HCEC 1CT (cell line): ENCODE measurements at places on chromosomes 5 and 9.

DNA sequence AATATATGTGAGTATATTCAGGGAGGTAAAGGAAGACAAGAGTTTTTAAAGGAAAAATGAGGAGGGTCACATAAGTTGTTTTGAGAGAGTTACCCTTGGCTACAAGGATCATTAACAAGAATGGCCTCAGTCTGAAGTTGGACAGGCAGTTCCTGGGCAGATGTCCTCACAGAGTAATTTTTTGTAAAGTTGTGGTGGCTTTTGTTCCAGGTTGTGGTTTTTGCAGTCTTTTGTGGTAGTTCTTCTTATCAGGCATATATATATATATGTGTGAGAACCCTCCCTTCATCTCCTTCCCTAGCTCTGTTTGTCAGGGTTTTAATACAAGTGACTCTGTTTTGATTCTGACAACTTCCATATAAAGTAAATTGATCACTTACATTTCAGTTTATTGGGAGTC lies 60.0 kb downstream of the CSNK1G3 start:
- DNase-seq = no peak

GRCh38 chr9:113187929-113188595 lies 33.0 kb downstream of the FKBP15 start:
- DNase-seq = peak; percentile 97

GRCh38 chr5:122581629-122582028 lies 193.3 kb upstream of the SNX2 start:
- DNase-seq = no peak

- no peak for DNase-seq
Measured at GRCh38 chr5:107322936-107323335, 347.8 kb downstream of the EFNA5 start.

GRCh38 chr9:99237356-99237755 lies 15.3 kb downstream of the SEC61B start:
- DNase-seq = no peak

DNA sequence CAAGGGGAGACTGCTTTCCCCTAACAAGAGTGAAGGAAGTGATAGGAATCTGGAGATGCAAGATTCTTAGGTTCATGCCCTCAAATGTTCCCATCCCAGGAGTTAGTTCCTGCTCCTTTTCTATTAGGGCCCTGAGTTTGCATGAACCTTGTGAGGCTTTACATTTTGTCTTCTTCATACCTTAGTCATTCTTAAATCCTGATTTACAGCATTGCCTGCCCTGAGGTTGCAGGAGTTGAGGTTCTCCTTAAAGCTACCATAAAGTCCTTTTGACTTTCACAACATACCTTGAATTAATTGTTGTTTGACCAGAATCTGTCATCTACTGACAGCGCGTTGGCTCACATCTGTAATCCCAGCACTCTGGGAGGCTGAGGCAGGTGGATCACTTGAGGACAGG lies 151.5 kb upstream of the ABCA1 start:
- DNase-seq = no peak

DNA sequence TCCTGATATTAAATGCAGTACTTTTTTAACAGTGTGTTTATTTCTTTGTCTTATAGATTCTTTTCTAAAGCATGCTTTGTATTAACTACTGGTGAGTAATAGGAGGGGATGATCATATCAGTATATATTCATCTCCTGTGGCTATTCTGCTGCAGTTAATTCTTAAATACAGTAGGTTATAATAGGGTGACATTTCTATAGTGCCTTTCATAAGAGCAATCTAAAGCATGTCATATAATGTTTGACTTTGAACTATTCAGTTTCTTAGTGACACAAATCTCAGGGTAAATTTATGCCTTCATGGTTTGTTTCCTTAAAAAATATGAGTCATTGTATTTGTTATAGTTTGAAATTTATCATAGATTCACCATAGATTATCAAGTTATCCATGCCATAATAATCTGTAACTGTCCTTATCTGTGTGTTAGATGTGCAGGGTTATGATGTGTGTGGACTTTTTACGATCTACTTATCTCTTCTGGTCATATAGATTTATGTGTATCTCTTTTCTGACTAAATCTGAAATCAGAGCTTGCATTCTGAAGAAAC lies 1019.5 kb downstream of the NR2F1-AS1 start:
- DNase-seq = peak; percentile 35

DNA sequence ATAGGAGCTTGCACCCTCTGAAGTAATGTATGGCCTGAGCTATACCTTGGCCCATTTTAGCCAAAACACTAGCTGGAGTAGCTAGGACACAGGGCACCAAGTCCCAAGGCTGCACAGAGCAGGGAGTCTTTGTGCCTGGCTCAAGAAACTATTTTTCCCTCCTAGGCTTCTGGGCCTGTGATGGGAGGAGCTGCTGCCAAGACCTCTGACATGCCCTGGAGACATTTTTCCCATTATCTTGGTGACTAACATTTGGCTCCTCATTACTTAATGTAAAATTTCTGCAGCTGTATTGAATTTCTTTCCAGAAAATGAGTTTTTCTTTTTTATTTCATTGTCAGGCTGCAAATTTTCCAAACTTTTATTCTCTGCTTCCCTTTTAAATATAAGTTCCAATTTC lies 1099.2 kb downstream of the CDH18 start:
- no peak for DNase-seq

DNA sequence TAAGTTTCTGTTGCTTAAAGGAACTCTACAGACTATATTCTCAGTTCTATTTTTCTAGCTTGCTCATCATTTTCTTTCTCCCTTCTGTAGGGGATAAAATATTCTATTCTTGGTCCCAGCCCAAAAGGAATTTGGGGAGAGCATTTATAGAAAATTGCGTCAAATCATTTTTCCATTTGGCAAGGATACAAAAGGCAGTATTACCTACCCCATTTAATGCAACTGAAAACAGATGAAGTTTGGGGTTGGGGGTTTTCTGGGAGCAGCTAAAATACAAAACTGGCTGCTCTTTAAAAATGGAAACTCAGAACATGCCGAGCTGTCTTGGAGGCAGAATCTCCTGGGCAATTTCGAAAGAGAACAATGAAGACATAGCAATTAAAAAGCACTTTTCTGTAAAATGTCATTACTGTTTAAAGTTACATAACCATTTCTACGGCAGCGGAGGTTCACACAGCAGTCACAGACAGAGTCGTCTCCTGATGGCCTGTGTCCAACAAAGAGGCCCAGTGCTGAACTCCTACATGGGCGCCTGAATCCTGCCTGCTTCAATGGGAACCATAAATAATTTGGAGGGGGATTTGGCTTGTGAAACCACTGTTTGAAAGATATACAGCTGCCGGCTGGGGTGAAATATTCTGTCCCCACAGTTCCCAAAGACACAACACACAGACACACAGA lies 152.4 kb downstream of the BRINP1 start:
- DNase-seq = no peak

DNA sequence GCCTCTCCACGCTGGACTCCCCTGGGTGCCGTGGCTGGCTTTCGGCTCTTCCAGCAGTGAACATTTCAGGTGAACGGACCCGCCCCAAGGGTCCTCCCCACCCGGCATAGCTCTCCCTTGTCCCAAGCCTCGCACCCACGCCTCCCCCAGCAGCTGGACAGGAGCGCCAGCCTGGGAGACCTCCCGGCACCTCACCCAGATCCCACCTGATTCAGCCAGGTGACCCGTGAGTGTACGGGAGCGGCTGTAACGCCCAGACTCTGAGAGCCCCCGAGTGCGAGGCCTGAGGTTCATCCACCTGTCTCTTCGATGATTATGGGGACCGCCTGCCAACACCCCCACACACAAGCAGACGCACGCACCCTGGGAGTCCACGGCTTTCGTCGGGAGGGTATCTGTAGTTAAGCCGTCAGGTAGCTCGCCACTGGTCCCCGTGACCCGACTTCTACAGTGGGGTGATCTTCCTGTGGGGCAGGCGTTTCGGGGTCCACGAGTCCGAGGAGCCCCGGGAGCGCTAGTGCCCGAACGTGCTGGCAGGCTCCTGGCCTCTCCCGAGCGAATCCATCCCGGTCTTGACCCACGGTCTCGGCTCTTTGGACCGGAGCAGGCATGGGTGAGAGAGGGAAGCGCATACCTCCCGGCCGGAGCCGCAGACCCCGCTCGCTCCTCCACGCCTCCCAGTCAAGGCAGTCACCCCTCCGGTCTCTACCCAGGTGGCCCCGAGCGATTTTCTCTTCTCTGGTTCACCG lies 14.9 kb downstream of the TRIM7 start:
- no peak for DNase-seq

DNA sequence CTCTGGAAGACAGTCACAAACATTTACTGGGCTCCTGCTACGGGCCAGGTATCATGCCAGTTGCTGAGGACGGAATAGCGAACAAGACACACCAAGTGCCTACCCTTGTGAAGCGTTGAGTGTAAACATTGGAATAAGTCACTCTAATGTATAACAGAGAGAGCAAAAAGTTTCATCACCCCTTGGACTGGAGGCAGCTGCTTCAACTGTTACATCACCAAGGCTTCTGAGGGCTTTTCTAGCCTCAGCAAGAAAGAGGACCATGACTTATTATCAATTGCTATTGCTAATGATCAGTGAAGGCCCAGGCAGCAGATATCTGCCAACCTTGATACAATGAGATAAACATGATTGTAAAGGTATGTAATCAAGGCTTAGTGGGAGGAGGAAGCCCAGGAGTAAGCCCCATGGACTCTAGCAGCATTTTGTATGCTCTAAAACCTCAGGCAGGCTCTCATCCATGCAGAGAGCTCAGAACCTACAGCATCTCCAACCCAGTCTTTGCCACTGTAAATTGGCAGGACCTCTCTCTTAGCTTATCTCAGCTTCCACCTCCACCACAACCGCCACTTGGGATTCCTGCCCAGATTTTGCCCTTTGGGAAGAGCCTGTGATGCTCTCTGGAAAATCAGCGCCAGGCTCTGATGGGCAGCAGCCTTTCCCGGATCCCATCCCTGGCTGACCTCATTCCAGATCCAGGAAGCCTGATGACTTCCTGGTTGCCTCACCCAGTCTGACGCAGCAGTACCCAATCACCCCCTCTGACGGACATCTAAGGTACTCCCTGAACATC lies 54.5 kb downstream of the ADAM19 start:
- peak; percentile 30 for DNase-seq

GRCh38 chr5:41871852-41872251 lies 1.6 kb upstream of the OXCT1 start:
- no peak for DNase-seq

DNA sequence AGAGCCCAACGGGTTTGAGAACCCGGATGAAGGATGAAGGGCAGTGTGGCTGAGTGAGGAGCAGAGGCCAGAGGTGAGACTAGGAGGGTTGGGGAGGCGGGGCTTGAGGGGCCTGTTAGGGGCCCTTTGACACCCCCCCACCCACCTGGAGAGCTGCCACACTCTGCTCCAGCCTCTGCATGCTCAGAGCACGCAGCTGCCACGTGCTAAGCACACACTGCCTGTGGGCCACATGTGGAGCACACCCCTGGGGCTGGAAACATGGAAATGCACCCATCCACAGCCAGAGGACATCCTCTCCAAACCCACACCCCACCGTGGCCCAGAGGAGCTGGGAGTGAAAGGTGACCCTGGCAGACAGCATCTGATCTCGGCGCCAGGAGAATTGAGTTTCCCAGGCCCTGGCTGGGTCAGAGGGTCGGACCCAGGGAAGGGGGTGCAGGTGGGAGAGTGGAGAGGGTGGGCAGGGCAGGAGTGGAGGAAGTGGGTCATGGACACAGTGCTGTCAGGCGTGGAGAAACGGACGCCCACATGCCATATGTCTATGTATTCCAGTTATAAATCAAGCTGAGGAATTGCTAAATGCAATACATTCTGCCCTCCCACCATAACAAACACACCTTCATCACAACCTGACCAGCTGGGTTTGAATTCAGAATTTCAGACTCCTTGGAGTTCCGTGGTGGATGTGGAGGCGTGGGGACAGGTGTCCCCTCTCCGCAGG lies 5.9 kb downstream of the DNM1 start:
- no peak for DNase-seq

GRCh38 chr5:136811086-136811485 lies 445.7 kb upstream of the TRPC7 start:
- DNase-seq = peak; percentile 6

GRCh38 chr5:165039748-165040147 lies 1534.3 kb downstream of the MAT2B start:
- DNase-seq = no peak

DNA sequence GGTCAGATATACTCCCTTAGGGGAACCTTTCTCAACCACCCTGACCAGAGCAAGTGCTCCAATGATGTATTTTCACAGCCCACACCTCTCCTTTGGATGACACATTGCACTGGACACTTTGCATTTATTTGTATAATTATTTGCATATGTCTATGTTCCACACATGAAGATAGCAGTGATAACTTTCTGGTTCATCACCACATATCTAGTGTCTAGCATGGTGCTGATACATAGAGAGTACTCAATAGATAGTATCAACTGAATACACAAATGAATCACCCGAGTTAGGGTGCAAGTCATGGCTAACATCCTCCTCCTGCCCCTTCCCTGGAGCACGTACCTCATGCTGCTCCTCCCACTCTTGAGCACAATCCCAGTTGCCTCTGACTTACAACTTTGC lies 617.6 kb downstream of the EBF1 start:
- DNase-seq = no peak

DNA sequence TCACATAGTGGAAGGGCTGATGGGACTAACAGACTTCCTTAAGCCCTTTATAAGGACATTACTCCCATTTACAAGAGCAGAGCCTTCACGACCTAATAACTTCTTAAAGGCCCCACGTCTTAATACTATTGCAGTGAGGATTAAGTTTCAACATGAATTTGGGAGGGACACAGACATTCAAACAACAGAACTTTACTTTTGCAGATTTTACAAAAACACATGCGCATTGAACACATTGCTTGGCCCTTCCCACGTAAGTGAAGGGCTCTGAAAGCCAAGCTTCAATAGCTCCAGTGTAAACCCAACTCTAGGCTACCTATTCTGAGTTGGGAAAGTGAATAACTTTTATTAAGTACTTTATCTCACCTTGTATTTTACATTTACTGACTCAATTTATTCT lies 53.8 kb upstream of the DNAH5 start:
- no peak for DNase-seq

DNA sequence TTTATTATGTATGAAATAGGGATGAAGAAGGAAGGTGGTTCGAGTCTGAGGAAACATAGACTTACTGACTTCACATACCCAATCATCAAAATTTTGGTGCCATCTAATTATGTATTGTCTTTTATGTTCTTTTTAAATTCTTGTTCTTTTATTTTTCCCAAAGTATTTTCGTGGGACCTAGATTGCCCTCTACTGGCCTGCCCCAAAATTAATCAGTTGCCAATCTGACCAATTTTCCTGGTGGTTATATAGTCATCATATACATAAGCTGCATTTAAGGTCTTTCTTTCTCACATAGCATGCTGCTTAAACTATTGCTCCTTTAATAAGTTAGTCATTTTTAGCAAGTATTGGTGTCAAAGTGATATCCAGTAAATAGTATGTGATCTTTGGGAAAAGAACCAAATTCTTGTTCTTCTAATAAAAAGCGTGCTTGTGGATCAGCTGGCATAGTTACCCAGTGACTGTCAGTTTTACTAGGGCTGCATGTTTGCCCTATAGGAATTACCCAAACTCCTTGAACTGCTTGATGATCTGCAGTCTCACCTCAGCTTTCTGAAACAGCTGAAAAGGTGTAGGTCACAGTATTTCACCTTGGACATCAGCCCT lies 223.5 kb downstream of the SH3GL2 start:
- DNase-seq = peak; percentile 22
